ENCODE measurements at places on chromosomes 7 and 10.
A peak's percentile ranks its signal among the peaks of the same experiment; 100 is the strongest.

DNA sequence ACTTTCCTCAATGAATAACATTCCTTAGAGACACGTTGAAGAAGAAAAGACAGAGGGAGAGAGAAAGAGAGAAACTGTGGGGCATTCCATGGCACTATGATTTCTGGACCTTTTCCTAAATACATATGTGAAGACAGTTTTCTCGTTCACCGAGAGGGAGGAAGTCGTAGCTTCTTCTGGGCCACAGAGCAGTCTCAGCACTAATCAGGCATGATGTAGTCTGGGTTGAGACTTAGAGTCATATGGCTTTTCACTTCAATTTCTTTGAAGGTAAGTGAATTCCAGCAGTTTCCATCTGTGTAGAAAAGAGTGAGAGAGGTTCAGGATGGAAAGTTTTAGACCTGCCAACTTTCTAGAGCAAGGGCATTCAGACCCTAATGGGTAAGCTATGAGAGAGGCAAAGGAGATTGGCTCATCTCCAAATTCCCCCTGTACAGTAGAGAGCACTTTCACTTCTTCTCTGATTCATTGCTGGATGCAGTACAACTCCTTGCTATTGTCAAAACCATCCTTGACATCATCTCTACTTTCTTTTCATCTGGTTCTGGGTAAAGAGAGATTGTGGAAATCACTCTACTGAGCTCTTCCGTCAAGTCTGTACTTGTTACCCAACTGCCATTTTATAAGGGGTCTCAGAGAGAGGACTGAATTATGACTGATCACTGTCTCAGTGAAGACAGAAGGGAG lies 31.5 kb upstream of the OR9A4 start:
- H3K36me3 ChIP-seq, result no peaks in the 10 kb centered on the region
- no peak overlapping the region for H3K27ac ChIP-seq
- no peak overlapping the region for H3K4me3 ChIP-seq
- H3K4me1 ChIP-seq, result no peaks in the 10 kb centered on the region
- no peaks in the 10 kb centered on the region for H3K27me3 ChIP-seq
- DNase-seq, result no peak

DNA sequence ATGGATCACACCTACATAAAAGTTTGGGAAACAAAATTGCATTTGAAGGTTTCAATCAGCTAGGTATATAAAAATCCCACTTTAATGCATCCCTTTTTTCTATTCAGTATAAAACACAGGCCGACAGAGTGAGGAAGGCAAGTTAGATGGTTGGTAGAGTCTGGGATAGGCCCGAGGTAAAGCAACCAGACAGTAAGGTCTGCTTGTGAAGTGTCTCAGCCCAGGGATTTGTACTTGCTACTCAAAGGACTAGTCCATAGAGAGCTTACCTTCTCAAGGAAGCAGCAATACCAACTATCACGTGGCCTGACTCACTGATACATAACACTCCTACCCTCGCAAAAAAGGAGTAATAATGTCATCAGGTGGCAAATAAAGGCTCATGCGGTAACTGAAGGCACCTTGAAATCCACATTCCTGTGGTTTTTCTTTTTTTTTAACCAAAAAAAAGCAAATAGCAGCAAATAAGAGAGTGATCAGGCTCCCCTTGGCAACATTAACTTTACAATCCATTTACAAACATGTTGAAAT lies 56.2 kb upstream of the ATP6V0A4 start:
- no peaks in the 10 kb centered on the region for H3K27me3 ChIP-seq
- no peak overlapping the region for H3K4me3 ChIP-seq
- no peak for DNase-seq
- H3K36me3 ChIP-seq, result no peaks in the 10 kb centered on the region
- H3K4me1 ChIP-seq, result no peaks in the 10 kb centered on the region

DNA sequence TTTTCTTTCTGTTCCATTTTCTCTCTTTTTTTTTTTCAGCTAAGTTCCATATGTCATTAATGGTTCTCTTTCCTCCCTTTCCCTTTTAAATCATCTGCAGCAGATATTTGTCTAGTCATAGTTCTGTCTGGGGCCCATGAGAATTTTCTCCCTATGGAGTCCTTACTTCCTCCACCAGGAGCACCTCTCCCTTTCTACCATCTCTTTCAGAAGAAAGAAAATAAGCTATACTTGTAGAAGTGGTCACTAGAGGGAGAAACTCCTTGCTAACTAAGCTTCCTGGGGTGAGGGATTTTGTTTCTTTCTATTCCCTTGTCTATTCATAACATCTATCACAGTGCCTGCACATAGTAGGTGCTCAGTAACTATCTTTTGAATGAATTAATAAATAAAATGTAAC lies 230.2 kb upstream of the HPS1 start:
- no peak overlapping the region for H3K27ac ChIP-seq
- no peaks in the 10 kb centered on the region for H3K4me1 ChIP-seq
- H3K36me3 ChIP-seq, result no peaks in the 10 kb centered on the region
- no peak for DNase-seq
- H3K27me3 ChIP-seq, result no peaks in the 10 kb centered on the region

GRCh38 chr7:42091461-42092291 lies 145.3 kb downstream of the GLI3 start:
- peaks cover 3% of the 10 kb centered on the region for H3K4me1 ChIP-seq
- no peaks in the 10 kb centered on the region for H3K27me3 ChIP-seq
- no peak overlapping the region for H3K4me3 ChIP-seq
- no peaks in the 10 kb centered on the region for H3K36me3 ChIP-seq

GRCh38 chr7:30682212-30683083 lies at the start of gene CRHR2:
Gene CRHR2 (minus strand): TSS chr7:30682456. CDS start chr7:30682280, 176 bp downstream.
- DNase-seq, result no peak
- H3K27ac ChIP-seq, result no peak within 1 kb of the TSS
- H3K4me3 ChIP-seq, result peak within 1 kb of the TSS; percentile 63
- H3K4me1 ChIP-seq, result peaks cover 7% of the 10 kb centered on the region
- peaks cover 9% of the 10 kb centered on the region for H3K27me3 ChIP-seq

DNA sequence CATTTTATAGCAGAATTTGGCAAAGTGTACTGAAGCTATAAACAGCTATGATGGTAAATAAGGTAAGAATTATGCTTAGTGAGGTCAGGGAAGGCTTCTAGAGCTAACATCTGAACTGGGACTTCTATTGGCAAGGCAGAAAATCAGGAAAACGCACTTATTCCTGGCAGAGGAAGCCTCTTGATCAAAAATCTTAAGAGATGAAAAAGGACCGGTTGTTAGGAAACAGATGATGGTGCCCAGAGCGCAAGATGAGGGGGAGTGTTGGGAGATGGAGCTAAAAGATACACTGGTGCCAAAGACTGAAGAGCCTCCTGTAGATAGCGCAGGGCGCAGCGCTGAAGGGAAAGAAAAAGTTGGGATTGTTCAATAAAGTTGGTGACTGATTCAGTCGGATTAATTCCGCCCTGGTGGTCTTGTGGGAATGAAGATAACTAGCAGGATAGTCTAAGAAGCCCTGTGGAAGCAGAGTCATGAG lies 550 bp upstream of the CALU start:
- no peaks in the 10 kb centered on the region for H3K4me1 ChIP-seq
- no peaks in the 10 kb centered on the region for H3K27me3 ChIP-seq
- no peaks in the 10 kb centered on the region for H3K36me3 ChIP-seq
- H3K4me3 ChIP-seq, result peak overlapping the region; percentile 83
- peak overlapping the region; percentile 98 for H3K27ac ChIP-seq

DNA sequence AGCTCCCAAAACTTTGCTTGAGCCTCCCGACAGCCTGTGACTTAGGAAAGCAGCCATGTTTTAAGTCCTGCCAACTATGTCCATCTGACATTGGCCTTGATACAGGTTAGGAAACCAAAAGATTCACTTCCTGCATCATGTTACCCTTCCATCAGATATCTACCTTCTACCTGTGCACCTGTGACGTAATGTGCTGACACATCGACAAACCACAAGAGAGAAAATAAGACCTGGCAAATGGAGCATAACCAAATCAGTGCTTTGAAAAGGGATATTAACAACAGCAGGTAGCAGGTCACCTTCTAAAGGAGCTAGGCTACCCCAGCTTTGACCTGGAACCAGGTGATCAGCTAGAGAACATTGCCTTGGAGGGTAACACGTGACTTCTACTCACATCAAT lies 14.8 kb upstream of the PRR15 start:
- H3K27me3 ChIP-seq, result no peaks in the 10 kb centered on the region
- no peak overlapping the region for H3K4me3 ChIP-seq
- no peaks in the 10 kb centered on the region for H3K36me3 ChIP-seq

GRCh38 chr7:140722254-140722653 lies 25.7 kb downstream of the NDUFB2 start:
- H3K4me1 ChIP-seq, result no peaks in the 10 kb centered on the region
- no peaks in the 10 kb centered on the region for H3K27me3 ChIP-seq
- no peak overlapping the region for H3K4me3 ChIP-seq
- no peak overlapping the region for H3K27ac ChIP-seq
- H3K36me3 ChIP-seq, result no peaks in the 10 kb centered on the region

GRCh38 chr7:100483090-100483721 lies 521 bp upstream of the NYAP1 start:
- no peak overlapping the region for H3K27ac ChIP-seq
- no peaks in the 10 kb centered on the region for H3K36me3 ChIP-seq
- DNase-seq, result no peak
- H3K4me1 ChIP-seq, result peaks cover 16% of the 10 kb centered on the region
- H3K27me3 ChIP-seq, result no peaks in the 10 kb centered on the region

- peak; percentile 10 for DNase-seq
- H3K27ac ChIP-seq, result no peak overlapping the region
These were observed 33.3 kb downstream of the SRRM3 start for GRCh38 chr7:76234931-76235441.

- DNase-seq, result no peak
- no peaks in the 10 kb centered on the region for H3K27me3 ChIP-seq
- H3K4me3 ChIP-seq, result no peak overlapping the region
- H3K4me1 ChIP-seq, result no peaks in the 10 kb centered on the region
These were observed 146.5 kb downstream of the HGF start for GRCh38 chr7:81623251-81623855.

DNA sequence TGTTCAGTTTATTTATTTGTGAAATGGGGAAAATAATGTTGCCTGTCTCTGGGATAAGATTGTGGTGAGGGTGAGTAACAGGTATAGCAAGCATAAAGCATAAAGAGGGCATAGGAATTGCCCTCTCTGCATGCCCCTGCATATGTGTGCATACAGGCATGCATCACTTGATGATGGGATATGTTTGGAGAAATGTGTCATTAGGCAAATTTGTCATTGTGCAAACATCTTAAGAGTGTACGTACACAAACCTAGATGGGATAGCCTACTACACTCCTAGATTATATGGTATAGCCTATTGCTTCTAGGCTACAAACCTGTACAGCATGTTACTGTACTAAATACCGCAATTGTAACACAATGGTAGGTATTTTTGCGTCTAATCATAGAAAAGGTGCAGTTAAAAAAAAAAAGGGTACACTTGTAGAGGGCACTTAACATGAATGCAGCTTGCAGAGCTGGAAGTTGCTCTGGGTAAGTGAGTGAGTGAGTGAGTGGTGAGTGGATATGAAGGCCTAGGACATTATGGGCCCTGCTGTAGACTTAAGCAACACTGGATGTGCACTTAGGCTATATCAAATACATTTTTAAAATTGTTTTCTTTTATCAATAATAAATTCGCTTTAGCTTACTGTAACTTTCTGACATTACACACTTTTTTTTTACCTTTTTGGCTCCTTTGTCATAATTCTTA lies 386.5 kb upstream of the ANKRD30A start:
- no peak overlapping the region for H3K4me3 ChIP-seq
- no peak overlapping the region for H3K27ac ChIP-seq
- DNase-seq, result no peak

- no peak overlapping the region for H3K27ac ChIP-seq
- DNase-seq, result no peak
- H3K27me3 ChIP-seq, result no peaks in the 10 kb centered on the region
- no peak overlapping the region for H3K4me3 ChIP-seq
- H3K36me3 ChIP-seq, result no peaks in the 10 kb centered on the region
These were observed 217.4 kb downstream of the WDR37 start for GRCh38 chr10:1273372-1274105.

DNA sequence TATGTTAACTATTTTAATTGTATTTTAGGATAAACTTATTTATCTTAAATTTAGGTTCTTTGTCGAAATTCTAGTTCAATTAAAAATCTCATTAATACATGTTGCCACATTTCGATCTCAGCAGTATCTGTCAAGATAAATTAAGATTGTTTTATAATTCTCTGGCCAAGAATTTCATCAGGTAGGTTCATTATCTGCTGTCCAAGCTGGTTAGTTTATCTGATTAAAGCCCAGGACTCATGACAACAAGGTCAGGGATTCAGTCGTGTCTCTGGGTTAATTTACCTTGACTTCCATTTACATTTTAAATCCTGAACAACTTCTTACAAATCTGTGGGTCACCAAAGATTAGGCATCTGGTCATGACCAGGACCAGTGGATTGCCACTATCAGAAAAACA lies 7.6 kb downstream of the STEAP4 start:
- no peak for DNase-seq
- H3K27ac ChIP-seq, result no peak overlapping the region
- H3K27me3 ChIP-seq, result no peaks in the 10 kb centered on the region

DNA sequence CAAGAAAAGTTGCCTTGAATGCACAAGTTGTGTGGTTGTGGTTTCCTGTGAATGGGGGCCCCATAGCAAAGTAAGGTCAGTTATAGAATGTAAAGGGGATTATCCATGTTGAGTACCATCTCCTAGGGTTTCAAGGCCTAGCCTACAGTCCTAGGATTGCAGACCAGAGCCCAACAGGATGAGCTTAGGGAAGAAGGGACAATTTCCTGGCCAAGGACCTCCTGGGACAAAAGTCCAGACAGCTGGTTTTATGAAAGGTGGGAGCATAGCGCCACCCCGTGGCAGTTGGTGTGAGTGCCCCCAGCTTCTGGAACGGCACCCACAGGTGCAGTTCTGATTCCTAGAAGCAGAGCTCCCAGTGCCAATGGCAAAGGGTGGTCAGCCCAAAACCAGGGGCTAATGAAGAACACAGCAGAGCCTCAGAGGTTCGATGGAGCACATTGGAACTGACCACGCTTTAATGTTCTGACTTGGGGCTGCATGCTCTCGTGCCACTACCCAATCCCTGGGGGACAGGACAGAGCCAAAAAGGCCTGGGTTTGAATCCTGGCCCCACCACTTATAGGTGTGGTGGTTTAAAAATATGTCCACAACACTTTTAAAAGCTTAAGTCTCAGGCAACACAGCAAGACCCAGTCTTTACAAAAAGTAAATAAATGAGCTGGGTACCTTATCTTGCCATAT lies 25.8 kb upstream of the TMEM120A start:
- H3K27me3 ChIP-seq, result no peaks in the 10 kb centered on the region
- H3K4me1 ChIP-seq, result no peaks in the 10 kb centered on the region
- peaks cover 14% of the 10 kb centered on the region for H3K36me3 ChIP-seq
- peak; percentile 87 for DNase-seq
- no peak overlapping the region for H3K4me3 ChIP-seq
- H3K27ac ChIP-seq, result no peak overlapping the region

DNA sequence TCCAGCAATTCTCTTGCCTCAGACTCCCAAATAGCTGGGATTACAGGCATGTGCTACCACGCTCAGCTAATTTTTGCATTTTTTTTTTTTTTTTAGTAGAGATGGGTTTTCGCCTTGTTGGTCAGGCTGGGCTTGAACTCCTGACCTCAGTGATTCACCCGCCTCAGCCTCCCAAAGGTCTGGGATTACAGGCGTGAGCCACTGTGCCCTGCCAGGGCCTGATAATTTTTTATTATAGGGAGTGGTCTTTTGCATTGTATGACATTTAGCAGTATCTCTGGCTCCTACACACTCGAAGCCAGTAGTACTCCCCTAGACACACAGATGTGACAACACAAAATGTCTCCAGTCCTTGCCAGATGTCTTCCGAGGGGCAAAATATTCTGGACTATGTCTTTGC lies 124.0 kb downstream of the DKK1 start:
- no peak overlapping the region for H3K4me3 ChIP-seq
- no peaks in the 10 kb centered on the region for H3K27me3 ChIP-seq
- DNase-seq, result no peak
- H3K4me1 ChIP-seq, result no peaks in the 10 kb centered on the region

Data from ascending aorta (tissue), 2 donors.